ENCODE measurements at places on chromosomes 3 and 15.
A peak's percentile ranks its signal among the peaks of the same experiment; 100 is the strongest.

DNA sequence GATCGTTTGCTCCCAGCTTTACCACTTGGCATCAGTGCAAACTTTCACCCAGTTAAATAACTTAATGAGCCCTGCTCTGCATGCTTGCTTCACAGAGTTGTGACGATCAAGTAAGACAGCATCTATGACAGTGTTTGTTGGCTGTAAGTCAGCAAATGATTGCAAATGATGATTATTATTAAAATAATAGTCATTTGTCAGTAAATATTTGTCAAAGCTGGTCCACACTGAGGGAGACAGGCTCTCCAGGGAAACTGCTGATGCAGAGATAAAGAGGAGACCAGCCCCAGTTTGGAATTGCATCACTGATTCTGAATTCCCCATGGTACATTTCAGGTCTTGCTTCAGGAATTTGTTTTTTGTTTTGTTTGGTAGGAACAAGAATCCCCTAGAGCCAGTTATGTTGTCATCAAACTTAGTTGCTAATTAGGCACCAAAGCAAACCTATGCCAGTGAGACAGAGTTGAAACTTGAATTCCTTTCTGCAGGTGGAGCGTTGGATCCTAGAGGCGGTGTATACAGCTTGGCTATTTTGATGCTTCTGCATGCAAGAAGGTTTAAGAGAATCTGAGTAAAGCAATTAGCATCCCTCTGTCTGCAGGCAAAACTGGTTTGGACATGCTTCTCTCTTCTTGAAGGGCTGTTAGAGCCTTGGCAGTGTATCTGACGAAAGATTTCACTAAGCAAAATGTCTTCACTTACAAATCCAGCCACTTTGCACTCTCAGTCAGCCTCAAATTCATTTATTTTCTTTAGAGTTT, 338.6 kb upstream of the TPRG1 start:
- DNase-seq: no peak

DNA sequence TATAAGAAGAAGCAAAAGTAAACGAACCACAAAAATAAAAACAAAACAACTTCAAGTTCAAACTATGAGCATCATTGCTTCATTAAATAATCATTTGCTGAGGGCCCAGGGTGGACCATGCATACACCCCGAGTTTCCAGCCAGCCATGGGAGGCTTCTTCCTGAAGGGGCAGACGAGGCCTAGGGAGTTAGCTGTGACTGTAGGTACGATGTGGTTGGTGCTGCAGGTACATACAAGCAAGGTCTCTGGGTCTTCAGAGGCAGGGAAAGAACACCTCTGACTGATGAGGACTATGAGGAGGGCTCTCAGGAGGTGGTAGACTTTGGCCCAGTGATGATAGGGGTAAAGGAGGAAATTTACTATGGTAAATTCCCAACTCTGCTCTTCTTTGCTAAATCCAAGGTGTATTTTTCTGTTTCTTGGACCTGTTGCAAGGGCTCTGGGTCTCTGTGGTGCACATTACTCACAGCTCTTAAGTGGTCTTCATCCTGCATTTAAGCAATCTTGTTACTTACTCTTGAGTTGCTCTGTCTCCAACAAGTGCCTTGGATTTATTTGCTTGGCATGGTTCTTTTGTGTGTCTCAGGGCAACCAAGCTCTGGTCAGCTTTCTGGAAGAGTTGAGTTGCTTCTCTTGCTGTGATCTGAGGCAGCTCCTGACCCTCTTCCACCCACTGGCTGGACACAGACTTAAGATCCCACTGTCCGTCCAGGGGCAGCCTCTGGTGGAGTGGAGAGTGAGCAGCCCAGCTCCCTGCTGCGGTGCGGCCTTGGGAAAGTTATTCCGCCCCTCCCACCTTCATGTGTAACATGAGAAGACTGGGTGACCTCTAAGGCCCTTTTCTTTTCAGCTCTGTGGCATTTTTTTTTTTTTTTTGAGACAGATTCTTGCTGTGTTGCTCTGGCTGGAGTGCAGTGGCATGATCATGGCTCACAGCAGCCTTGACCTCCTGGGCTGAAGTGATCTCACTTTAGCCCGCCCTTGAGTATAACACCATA, 56.1 kb upstream of the KIF23 start:
- no peak for DNase-seq

DNA sequence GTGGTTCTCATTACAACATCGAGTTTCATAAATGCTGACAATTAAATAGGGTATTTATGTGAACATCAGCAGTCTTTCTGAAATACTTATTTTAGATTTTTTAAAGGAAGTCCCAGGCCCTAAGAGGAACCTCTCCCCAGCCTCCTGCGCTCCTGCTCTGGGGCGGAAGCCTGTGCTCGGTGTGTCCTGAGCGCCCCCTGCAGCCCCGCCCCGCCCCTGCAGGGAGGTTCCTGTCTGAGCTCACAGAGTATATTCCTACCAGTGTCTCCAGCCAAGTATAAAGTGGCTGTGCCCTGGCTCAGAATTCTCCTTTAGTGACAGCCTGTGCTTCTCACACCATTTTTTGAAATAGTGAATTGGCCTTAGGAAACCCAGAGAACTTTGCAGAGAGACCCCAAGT, 567.9 kb downstream of the GOLGA6L6 start:
- no peak for DNase-seq

DNA sequence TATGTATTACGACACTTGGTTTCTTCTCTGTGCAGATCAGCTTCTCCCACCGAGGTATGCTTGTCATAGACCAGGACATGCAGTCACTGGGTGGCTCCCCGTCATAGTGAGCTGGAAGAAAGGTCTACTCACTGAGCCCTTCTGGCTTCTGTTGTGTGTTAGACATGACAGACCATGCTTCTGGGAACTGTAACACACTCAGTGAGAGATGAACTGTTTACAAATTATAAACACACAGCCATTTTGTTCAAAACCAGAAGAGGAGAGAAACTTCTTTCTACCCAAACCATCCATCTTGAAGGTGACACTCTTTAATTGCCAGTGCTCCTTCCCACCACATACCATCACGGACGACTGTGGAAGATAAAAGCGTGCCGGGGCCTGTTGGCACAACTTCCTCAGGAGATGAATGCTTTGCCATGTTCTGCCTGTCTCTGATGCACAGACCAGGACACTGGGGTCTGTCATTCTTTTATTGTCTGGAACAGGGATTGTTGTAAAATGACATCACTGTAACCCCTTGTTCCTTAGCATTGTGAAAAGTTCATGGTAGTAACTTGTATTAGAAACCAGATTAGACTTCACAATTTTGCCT, 214.3 kb downstream of the MCTP2 start:
- no peak for DNase-seq

DNA sequence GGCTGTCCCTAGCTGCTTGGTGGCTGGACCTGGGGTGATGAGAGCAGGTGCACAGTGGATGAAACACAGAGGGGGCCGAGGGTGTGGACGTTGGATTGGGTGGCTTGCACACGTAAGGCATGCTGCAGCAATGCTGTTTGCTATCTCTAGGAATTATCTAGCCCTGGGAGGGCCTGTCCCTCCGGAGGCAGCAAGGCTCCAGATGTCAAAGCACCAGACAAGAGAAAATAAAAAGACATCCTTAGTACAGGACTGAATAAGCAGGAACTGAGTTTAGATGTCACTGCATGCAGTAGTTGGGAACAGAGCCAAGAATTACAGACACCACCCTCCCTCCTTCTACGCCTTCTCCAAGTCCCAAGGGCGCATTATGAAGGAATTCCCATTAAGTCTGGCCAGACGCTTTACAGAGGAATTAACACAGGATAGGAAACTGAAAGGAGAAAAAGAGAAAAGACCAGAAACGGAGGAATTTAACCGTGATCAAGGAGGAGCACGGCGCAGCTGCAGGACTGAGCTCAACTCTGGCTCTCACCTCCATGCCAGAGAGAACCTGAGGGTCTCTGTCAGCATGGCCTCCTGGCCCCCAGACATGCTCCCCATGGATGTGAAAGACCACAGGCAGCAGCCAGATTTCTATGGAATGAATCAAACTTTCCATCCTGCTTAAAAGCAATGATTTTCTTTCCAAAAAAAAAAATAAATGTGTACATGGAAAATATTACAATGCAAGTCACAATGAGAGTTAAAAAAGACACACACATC, 13.8 kb downstream of the ATP10A start:
- DNase-seq: no peak

DNA sequence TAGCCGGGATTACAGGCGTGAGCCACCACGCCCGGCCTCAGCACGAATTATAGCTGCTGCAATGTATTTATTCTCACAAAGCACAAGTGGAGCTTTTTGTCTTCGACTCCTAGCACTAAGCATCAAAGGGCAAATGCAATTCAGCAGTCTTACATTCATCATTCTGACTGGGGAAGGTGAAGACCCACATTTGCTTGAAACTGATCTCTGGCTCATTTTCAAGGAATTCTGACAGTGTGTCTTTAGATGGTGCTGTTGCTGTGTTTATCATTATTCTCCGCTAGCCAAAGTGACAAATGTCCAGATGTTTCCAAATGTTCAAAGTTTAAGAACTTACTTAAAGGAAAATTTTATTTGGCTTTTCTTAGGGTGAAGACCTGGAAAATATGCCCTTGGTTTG, 55.9 kb downstream of the SGO1 start:
- no peak for DNase-seq

GRCh38 chr15:74631935-74632560, 16.4 kb downstream of the CLK3 start:
- peak; percentile 76 for DNase-seq

GRCh38 chr3:192914848-192915247, 2.8 kb downstream of the MB21D2 start:
- no peak for DNase-seq

DNA sequence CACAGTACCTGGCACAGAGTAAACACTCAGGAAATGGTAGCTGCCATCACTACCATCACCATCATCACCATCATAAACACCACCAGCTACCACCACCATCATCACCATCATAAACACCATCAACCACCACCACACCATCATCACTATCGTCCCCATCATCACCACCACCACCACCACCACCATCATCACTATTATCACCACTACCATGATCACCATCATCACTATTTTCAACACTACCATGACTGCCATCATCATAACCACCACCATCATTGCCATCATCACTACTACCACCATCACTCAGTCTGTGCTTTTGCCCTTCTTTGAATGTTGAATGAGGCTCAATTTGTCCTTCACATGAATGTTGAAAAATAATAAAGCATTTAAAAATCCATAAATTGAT, 21.2 kb upstream of the IL16 start:
- DNase-seq: no peak

- DNase-seq: no peak
Measured at GRCh38 chr3:29348316-29348715, 67.4 kb downstream of the RBMS3 start.

- DNase-seq: no peak
Measured at GRCh38 chr3:194870394-194871110, 184.9 kb downstream of the FAM43A start.

GRCh38 chr3:155984791-155985417, 114.5 kb downstream of the GMPS start:
- DNase-seq: no peak

DNA sequence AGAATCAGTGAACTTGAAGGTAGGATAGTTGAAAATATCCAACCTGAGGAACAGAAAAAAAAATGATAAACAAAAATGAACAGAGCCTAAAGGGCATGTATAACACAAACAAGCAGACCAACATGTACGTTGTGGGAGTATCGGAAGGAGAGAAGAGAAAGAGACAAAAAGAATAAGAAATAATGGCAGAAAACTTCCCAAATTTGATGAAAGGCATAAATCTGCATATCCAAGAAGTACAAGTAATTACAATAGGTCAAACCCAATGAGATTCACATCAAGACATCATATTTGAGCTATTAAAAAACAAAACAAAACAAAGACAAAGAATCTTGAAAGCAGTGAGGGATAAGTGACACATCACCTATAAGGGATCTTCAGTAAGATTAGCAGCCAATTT, 38.1 kb upstream of the ATP13A5 start:
- DNase-seq: no peak

DNA sequence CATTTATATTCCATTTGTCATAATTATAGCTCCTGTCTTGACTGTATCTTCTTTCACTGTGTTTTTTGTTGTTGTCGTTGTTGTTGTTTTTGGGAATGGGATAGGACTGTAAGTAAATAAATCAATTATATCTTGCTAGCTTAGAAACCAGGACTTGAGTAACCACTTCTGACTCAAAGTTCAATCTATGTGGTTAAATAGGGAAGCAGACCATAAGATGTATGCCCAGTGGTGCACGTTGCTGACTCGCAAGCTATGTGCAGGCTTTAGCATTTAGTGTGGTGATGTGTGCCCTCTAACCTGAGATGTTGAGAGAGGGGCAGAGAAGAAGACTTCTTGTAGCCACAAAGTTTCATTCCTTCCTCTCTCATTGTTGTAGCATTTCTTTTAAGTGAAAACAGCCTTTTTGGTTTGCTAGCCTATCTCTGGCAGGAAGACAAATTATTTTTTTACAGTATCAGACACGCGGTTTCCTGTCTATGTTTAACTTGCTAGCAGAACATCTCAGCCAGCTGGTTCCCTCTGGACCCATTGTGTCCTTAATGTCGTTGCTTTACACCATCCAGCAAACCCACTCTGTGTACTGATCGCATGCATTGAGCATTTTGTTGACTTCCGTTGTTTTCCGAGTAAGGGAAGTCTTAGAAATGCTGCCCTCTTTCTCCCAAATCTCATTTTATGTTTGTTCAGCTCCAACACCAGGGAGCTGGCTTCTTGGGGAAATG, 52.1 kb downstream of the TGFBR2 start:
- DNase-seq: no peak

- DNase-seq: no peak
Measured at GRCh38 chr3:104878395-104878794, 488.3 kb upstream of the ALCAM start.

DNA sequence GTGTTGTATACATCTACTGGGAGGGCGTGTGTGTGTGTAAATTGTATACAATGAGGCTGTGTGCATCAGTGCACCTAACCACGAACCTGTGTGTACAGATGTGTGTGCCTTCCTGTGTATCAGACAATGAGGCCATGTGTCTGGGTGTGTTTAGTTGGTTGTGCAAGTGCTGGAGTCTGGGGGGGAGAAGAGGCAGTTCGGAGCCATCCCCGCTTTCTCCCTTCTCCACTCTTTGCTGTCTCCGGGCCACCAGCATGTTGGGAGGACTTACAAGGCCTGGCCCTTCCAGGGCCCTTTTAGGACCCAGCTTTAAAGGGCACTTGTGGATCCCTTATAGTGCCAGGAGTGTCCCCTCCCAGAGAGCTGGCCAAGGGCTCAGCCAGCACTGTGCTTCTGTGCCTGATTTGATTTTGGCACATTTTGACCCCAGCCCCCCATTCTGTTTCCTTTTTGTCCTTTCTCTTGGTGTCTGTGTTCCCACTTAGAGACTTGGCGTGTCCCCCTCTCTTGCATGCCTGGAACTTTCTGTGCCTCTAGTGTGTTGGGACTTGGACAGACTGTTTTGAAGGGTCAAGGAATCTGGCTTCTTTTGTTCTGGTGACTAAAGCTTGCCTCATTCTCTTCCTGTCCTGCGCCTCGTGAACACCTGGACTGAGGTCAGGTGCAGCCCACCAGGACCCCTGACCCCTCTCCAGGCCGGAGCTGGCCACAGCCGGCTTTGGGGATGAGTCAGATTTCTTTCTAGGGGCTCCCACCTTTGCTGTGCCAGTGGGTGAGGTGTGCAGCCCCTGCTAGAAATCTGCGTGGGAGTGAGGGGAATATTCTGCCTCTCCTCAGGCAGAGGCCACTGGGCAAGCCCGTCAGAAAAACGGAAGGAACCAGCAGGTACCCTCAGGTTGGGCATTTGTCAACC, 1.5 kb downstream of the CTDSPL start:
- DNase-seq: no peak

GRCh38 chr3:105459566-105460290, 93.0 kb downstream of the ALCAM start:
- no peak for DNase-seq

- DNase-seq: no peak
Measured at GRCh38 chr3:188911026-188911850, 260.5 kb upstream of the TPRG1 start.

- peak; percentile 47 for DNase-seq
Measured at GRCh38 chr3:120284747-120285507, at the start of gene GPR156. Gene GPR156 (minus strand): TSS chr3:120285222. CDS start chr3:120244098, 41,124 bp downstream.

Measured in GM12891 (cell line).